ENCODE measurements at places on chromosomes 11 and 22.

DNA sequence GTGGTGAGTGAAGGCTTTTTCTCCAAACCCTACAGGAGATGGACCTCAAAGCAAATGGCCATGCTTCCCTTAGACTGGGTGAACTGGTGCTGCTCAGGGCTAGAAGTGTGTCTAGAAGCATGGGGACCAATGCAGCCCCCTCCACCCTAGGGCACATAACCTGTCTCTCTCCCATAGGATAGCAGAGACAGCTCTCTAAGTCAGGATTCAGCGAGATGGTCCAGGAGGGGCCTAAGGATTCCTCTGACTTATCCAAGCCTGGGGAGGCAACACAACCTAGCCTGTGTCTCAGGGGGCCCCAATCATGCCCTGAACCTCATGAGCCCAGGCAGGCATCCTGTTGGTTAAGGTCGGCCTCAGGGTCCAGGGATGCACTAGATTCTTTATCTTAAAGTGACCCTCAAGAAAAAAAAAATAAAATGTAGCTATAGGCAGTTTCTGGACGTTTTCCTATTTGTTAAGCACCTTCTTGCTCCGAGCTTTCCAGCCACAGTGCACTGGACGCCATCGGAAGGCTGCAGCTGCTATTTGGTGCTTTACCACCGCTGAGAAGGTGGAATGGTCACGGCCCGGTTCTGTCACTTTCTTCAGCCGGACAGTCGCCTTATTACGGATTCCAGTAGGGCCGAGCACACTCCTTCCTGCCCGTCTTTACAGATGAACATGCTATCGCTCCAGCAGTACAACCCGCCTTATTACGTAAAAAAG lies 5.0 kb upstream of the CCND1 start:
- DNase-seq, result no peak

- no peak for DNase-seq
Measured at GRCh38 chr11:4191031-4191571, 96.5 kb downstream of the RRM1 start.

- DNase-seq, result no peak
Measured at GRCh38 chr11:77548552-77549445, 41.0 kb upstream of the AQP11 start.

GRCh38 chr11:65611028-65611757 lies 2.8 kb downstream of the MAP3K11 start:
- no peak for DNase-seq

GRCh38 chr11:62004473-62004872 lies 37.0 kb upstream of the FTH1 start:
- DNase-seq, result no peak

- DNase-seq, result no peak
Measured at GRCh38 chr22:29369460-29369859, 18.9 kb downstream of the AP1B1 start.

DNA sequence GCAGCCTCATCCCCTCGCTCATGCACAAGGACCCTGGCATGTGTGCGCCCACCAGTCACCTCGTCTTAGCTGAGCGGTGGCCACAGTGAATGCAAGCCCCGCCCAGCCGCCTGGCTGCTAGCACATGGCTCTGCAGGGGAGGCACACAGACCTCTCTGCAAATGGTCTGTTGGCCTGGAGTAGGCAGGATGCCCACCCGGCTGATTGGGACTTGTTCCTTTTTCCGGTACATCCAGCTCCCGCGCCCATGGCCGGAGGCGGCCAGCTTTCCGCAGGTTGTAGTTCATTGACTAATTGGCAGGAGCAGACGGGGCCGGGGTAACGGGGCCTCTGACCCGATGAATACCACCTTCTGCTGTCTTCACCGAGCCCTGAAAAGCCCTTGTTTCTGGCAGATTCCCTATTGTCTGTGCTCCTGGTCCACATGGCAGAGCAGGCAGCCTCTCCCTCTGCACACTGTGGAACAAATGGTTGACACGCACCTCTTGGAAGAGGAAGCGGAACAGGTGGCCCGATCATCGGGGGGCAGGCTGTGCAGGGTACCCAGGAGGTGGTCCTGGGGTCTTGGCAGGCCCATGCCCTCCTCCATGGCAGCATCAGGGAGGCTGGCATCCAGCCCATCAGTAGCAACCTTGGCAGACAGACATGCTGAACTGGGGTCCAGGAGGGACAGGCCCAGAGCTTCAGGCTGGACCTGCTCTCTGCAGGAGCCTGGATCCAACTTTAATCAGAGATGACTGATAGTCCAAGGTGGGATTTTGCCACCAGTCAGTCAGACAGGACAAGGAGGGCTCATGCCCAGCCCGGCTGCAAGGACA lies 1512.0 kb downstream of the BRD1 start:
- DNase-seq, result no peak

- DNase-seq, result no peak
Measured at GRCh38 chr11:89443361-89444322, 47.5 kb downstream of the NOX4 start.

GRCh38 chr11:67118181-67118766 lies 789 bp upstream of the KDM2A start:
- DNase-seq, result no peak

DNA sequence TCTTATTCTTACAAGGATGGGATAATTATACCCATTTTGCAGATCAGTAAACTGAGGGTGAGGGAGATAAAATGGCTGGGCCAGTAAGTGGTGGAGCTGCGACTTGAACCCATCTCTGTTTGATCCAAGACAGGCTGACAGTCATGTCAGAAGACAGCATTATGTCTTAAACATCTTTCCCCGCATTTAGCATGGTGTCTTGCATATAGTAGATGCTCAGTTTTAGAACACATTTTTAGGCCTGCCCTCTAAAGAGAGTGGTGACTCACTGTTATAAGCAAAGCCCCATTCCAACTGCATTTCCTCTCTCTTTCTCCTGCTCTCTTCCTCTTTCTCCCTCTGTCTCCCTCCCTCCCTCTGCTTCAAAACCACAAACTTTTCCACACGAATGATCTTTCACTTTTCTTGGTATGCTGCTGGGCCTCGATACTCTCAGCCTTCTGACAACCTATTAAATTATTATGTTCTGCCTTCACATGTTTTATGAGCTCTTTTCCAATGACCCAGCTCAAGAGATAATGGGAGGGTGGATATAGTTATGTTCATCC lies 25.2 kb downstream of the CWC15 start:
- no peak for DNase-seq

DNA sequence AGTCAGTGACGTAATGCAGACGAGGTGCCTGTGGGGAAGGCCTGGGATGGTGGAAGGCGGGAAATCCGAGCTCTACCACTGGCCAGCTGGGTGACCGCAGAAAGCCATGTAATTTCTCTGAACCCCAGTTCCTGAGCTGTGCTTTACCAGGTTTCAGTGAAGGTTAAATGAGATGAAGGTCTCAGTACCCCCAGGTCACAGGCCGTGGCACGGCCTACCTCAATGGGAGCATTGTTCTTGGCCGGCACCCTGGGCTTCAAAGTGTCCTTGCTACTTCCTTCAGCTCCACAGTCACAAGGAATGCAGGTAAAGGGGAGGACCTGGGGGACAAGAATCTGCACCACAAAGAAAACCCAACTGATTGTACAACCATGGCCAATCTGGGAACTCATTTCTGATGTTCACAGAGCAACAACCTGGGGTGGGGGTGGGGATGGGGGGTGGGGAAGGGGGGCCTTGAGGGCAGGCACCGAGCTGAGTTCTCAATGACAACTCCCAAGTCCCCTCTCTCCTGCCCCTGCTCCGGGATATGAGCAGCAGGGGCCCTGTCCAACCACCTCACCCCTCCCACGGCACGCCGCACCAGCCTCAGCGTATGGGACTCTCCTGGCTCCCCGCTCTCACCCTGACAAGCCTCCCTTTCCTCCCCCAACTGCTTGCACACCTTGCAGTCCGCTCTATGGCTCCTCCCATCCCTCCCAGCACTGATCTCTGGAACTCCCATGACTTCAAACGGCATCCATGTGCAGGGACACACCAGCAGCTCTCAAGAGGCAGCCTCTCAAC lies 59.1 kb upstream of the ARFGAP3 start:
- no peak for DNase-seq

- no peak for DNase-seq
Measured at GRCh38 chr11:28760676-28761390, 652.6 kb downstream of the METTL15 start.

DNA sequence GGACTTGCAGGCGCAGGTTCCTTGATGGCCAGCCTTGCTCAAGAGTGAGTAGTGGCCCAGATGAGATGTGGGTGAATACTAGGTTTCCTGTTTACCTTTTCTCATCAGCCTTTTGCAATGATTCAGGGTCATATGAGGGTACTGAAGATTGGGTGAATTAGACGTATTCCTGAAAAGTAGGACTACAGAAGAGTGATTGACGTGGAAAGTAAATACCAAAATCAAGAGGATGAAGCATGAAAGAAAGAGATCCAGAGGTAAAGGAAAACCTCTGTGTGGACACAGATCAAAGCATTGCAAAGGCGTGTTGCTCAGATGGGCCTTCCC lies 59.9 kb downstream of the CYB5R2 start:
- DNase-seq, result no peak
